Right forelimb (tissue), 1 donor: ENCODE measurements at places on chromosomes 7 and 10.

DNA sequence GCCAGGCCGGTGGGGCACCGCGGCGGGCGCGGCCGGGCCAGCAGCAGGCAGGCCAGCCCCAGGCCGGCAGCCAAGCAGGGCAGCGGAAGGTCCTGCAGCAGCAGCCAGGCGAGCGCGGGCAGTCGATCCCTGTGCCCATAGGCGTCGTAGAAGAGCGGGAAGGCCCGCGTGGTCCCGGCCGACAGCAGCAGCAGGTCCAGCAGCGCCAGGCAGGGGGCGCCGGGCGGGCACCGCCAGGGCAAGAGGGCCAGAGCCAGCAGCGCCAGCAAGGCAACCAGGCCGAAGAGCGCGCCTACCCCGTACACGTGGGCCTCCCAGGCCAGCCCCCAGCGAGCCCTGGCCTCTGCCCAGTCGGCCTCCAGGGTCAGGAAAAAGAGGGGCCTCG is 8.4 kb upstream of the RBM28 start:
- DNase-seq, result peak; percentile 72

DNA sequence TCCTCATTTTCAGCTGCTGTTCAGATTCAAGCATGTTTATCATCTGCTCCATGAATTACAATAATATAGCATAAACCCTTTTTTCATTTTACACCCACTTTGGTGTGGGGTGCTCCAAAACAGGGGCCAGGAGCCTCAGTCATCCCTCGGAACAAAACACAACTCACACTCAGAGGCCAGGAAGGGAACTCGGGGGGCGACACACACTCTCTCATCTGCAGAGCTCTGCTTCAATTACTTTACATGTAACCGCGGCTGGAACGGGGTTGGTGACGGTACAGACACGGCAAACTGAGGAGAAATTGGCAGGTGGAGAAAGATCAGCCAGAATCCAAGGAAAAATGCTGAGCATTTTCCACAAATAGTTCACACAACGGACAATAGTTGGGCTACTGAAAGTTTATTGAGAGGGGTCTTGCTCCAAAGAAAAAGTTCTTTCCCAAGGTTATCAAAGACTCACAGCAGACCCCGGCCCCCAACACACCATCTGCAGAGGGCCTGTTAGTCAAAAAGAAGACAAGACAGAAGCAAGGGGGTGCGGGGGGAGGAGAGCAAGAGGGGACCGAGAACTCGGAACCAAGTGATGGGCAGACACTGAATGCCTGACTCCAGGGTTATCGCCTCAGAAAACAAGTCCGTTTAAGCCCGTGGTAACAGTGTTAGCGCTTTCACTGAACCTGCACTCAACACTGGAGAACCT is 20.5 kb downstream of the DIP2C start:
- DNase-seq, result no peak

- DNase-seq, result peak; percentile 65
These were observed at the start of gene PPP1R9A for GRCh38 chr7:94907026-94907810. PPP1R9A (plus strand) TSS chr7:94907594; CDS start chr7:94910114, 2,520 bp downstream.

- DNase-seq, result peak; percentile 60
These were observed 15.3 kb upstream of the RSU1 start for GRCh38 chr10:16832351-16833080.

DNA sequence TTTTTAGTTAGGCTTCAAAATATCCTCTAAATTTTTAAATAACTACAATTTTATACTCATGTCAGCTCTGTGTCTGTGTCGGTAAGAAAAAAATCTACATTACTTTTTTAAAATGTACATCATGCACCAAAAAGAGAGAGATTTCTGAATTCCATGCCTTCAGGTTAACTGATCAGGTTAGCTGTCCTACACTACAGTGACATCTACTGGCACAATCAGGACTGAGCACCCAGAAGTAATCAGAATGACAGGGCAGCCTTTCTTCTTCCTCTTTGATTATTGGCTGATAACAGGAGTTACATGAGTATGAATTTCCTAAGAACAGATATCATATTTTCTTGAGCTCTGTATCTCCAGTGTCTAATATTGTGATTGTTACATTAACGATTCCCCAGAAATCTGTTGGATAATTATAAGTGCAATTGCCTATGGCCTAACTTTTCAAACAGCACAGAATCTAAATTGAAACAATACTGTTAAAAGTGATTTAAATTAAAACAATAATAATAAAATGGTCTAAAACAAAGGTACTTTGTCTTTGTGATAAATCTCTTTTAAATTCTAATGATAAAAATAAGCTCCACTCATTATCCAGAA is 41.8 kb upstream of the HYCC1 start:
- DNase-seq, result no peak

DNA sequence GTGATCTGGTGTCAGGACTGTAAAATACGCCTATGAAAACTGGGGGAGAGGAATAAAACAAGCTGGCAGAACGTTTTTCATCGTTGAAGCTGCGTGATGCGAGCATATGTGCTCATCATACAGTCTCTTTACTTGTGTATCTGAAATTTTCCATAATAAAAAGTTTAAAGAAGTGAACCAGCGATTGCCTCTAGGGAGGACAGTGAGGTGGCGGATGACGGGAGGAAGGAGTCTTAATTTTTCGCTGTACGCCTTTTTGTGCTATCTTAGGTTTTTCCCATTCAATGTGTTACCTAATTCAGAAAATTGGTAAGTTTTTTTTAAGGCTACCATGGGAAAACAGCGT is 891 bp upstream of the WAPL start:
- no peak for DNase-seq

DNA sequence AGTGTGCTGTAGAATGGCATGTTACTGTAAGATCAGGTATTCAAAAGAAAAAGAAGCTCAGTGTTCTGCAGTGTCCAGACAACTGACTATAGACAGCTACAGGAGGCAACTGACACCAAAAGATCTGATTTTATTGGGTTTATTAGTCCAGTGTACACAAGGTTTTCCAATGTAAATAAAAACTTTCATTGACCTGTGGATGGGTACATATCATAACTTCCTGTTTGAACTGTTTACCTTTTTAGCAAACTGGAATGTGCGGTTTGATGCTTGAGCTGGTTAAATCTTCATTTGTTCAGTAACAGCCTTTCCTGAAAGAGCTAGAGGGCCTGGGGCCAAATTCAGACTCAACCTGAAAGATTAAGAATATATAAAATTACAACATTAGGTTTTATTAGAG is 172.6 kb upstream of the SP8 start:
- no peak for DNase-seq

- DNase-seq, result no peak
These were observed 33.1 kb downstream of the ASB13 start for GRCh38 chr10:5633166-5633749.

- DNase-seq, result no peak
These were observed 19.4 kb downstream of the STEAP1B start for GRCh38 chr7:22480523-22481075.

GRCh38 chr7:28488061-28488791 is 75.9 kb downstream of the CREB5 start:
- no peak for DNase-seq

GRCh38 chr7:2163600-2164555 is 68.9 kb downstream of the MAD1L1 start:
- no peak for DNase-seq

GRCh38 chr7:50393547-50394252 is 56.5 kb downstream of the FIGNL1 start:
- DNase-seq, result no peak

GRCh38 chr7:47807126-47807525 is 141.1 kb downstream of the PKD1L1 start:
- DNase-seq, result no peak

GRCh38 chr10:72353028-72353964 is 1.4 kb downstream of the DNAJB12 start:
- no peak for DNase-seq

DNA sequence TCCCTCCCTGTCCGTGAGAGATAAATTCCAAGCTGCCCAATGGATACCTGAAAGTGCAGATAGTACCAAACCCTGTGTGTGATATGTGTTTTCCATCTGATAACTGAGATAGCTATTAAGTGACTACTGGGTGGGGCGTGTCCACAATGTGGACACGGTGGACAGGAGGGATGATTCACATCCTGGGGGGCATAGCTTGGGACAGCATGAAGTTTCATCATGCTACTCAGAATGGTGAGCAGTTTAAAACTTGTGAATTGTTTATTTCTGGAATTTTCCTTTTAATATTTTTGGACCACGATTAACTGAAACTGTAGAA is 158.6 kb downstream of the CREB5 start:
- DNase-seq, result no peak

GRCh38 chr7:117163101-117163500 is 159.8 kb downstream of the WNT2 start:
- DNase-seq, result no peak

DNA sequence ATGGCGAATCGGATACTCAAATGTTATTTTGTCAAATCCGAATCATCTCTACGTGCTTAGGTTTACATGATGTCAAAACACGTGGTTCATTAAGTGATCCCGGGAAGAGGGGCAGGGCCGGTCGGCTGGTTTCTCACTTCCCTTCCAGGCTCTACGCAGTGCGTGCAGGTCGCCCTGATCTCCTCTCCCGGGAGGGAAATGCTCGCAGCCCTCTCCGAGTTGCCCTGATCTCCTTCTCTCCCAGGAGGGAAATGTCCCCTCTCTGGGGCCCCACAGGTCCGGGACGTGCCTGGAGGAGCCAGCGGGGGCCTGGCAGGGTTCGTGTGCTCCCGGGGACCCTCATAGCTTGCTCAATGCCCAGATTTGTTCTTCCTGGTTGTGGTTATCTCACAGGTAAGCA is 202.7 kb downstream of the DNAJB6 start:
- no peak for DNase-seq

DNA sequence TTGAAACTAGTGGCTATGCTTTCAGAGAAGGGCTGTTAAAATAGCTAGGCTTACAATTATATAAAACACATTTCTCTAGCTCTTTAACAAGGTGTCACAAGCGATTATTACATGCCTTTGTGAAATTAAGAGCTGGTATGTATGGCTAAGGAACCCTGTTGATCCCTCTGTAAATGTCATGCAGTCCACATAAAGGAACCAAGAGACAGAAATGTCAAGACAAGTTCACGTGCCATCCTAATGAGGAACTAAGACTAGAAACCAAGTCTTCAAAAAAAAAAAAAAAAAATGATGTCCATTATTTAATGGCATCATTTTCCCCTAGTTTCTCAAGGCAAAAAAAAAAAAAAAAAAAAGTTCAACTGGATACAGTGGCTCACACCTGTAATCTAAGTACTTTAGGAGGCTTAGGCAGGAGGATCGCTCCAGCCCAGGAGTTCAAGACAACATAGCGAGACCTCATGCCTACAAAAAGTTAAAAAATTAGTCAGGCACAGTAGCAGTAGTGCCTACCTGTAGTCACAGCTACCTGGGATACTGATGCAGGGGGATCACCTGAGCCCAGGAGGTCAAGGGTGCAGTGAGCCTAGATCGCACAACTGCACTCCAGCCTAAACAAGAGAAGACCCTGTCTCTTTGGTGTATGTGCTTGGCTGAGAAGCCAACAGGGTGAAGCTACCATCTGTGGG is 63.4 kb downstream of the SRPK2 start:
- DNase-seq, result no peak

DNA sequence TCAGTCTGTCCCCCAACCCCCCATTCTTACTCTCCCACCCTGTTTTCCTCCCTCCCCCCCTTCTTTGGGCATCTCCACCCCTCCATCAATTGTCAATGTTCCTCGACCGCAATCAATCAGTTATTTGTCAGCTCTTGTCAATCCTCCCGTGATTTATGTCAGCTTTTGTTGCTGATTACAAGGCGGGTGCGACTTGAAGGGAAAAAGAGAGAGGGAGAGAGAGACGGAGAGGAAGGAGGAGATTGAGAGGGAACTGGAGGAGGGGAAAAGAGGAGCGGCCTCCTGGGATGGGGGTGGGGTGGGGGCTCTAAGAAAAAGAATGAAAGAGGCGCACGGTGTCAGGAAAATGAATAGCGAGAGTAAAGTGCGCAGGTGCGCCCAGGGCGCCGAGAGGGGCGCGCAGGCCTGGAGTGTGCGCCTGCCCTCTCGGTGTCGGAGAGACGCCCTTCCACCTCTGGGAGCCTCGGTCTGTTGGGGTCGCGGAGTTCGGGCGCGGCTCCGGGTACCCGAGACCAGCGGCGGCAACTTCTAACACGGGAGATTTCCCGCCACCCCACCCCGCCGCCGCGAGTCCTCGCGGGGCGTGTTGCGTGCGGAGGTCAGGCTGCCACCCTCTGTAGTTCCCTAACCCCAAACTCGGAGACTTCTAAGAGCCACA is 1.1 kb upstream of the ZNF503 start:
- no peak for DNase-seq

DNA sequence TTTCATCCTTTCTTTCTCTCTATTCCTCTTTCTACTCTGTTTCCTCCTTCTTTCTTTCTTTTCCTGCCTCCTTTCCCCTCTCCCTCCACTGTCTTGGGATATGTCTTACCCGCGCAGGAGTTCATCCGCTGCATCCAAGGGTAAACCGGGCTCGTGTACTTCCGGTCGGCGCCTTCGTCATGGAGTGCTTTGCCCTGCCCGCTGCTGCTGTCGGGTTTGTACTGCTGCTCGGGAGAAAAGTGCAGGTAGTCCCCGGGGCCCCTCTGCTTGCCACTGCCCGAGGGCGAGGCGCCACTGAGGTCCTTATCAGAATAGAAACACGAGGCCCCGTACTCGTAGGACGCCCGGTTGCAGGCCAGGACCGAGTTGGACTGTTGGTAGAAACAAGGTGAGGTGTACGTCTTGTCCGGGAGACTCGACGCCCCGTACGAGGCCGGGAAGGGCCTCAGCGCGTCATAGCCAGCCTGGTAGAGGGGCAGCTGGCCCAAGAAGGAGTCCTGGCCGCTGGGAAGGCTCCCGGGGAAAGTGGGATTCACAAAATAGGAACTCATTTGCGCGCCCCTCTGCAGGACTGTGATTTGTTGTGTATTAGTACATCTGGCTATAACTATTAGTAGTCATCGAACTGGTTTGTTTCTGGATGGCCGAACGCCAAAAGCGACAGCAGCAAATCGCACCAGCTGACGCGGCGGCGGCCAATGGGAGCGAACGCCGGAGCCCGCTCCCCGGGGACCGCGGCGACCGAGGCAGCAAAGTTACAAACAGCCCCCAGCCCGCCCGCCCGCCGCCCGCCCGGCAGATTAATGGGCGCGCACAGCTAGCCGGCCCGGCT is at the start of gene HOXA6:
HOXA6 (minus strand) TSS at position 576 of the 832 bp plus-strand sequence; CDS start at position 551, 25 bp downstream.
- peak; percentile 75 for DNase-seq

DNA sequence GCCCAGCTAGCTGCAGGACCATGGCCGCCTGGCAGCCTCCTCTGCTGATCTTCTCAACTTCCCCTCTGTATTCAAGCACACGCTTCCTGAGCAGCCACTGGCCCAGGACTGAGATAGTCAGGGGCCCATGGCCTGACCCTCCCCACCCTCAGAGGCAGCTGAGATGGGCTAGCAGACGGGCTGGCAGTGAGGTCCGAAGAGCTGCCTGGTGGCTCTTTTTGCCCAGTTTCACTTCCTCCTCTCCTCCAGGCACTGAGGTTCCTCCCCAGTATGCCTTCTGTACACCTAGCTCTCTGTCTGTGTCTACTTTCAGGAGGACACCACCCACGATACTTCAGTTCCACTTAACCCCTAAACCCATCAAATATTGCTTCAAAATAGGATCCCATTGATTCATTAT is 395.6 kb downstream of the TNS3 start:
- DNase-seq, result no peak
